Stromal cell of bone marrow (primary cell): ENCODE measurements at places on chromosomes 16 and 17.

GRCh38 chr17:17019891-17020456 is 22.3 kb upstream of the MPRIP start:
- DNase-seq, result no peak

DNA sequence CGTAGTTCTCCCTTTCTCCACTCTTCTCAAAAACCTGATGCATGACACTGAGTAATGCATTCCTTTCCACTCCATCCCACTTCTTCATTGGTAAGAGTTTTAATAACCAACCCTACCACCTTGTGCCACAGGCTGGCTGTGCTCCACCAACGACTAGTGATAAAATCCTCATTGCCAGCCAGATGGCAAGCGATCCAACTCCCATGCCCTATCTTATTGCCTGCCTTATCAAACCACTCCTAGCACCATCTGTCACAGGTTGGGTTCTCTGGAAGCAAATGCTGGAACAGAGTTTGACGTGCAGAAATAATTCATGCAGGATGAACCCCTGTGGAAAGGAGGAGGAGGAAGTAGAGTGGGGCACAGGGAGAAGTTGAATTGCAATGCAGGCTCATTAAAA is 99.5 kb downstream of the CHD9NB start:
- DNase-seq, result no peak

DNA sequence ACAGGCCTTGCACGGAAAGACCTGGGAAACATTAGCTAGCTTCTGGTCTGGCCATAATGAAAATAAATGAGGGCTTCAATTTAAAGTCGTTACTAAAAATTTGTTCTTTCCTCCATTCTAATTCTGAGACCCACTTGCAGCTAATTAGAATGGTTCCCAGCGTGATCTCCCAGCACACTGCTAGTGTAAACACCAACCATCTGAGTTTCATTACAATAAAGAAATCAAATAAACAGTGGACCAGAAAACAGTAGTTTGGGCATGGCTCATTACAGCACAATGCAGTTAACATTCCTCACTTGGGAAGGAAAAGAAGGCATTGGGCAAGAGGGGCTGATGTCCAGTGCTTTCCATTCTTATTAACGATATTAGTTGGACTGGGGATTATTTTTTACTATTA is 410.9 kb upstream of the SOX9 start:
- DNase-seq, result no peak

- DNase-seq, result no peak
Measured at GRCh38 chr16:50856991-50857390, 115.1 kb downstream of the CYLD start.

DNA sequence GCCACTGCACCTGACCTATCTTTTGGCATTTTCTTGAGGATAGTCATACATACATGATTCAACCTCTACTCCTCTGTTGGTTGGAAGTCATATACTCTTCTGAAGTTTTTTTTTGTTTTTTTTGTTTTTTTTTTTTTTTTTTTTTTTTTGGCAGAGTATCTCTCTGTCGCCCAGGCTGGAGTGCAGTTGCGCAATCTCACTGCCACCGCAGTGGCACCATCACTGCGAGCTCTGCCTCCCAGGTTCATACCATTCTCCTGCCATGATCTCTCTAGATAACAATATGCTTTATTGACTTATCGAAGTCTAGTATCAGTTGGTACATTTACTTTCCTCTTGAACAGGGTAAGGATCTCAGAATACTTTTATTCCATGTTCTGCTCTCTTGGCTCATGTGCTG is 224.2 kb upstream of the WSCD1 start:
- no peak for DNase-seq

GRCh38 chr17:4587195-4587594 is 2.9 kb downstream of the SMTNL2 start:
- DNase-seq, result no peak

DNA sequence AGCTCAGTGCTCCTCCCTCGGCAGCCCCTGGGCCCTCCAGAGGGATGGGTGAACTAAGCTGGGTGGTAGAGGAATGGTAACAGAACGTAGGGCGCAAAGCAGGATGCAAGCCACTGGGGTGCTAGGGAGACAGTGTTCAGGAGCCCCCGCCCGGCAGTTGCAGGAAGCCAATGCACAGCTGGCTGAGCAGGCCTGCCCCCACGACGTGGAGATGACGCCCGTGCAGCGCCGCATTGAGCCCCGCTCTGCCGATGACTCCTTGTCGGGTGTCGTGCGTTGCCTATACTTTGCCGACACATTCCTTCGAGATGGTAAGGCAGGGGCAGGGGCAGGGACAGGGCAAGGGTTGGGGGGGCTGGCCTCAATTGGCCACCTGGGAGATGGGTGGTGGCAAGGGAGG is 12.9 kb downstream of the LLGL1 start:
- no peak for DNase-seq
